ENCODE measurements at places on chromosomes 1 and 21. TPM values are rescaled to one million over a fixed set of nuclear protein-coding genes. Genes with fewer than 3 reads are reported as not detected.

Gene BTBD8
- total RNA-seq = 1.8 TPM

Gene TENT5C
- total RNA-seq = 0.75 TPM

GRCh38 chr1:234658138-234658537 is 48.2 kb upstream of the IRF2BP2 start:
- no peaks in the 10 kb centered on the region for H3K27me3 ChIP-seq
- H3K4me3 ChIP-seq = no peak overlapping the region
- H3K27ac ChIP-seq = no peak overlapping the region
- no peak for DNase-seq

Gene C1orf21
- 51.0 TPM for total RNA-seq

Gene ANGPTL7
- total RNA-seq = not detected

DNA sequence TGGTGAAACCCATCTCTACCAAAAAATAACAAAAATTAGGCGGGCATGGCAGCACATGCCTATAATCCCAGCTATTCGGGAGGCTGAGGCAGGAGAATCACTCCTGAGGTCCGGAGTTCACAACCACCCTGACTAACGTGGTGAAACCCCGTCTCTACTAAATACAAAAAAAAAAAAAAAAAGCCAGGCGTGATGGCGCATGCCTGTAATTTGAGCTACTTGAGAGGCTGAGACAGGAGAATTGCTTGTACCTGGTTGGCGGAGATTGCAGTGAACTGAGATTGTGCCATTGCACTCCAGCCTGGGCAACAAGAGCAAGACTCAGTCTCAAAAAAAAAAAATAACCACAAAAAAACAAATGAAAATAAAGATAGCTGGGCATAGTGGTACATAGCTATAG is 42.3 kb downstream of the CC2D1B start:
- no peaks in the 10 kb centered on the region for H3K27me3 ChIP-seq
- H3K4me1 ChIP-seq = no peaks in the 10 kb centered on the region
- DNase-seq = no peak

Gene NCAM2
- total RNA-seq = 0.54 TPM

Gene PRR9
- total RNA-seq = not detected

Gene CD1E
- total RNA-seq = not detected

- H3K4me1 ChIP-seq = peaks cover 11% of the 10 kb centered on the region
- peak overlapping the region; percentile 24 for H3K4me3 ChIP-seq
- H3K27ac ChIP-seq = no peak overlapping the region
These were observed 60.2 kb upstream of the ID3 start for GRCh38 chr1:23619299-23620188.

GRCh38 chr1:212582808-212583615 is 25.5 kb upstream of the ATF3 start:
- H3K27me3 ChIP-seq = no peaks in the 10 kb centered on the region
- no peak for DNase-seq
- no peak overlapping the region for H3K27ac ChIP-seq
- H3K4me1 ChIP-seq = no peaks in the 10 kb centered on the region
- H3K4me3 ChIP-seq = no peak overlapping the region

GRCh38 chr1:248811514-248812490 is 13.9 kb downstream of the SH3BP5L start:
- H3K36me3 ChIP-seq = peaks cover 10% of the 10 kb centered on the region
- H3K4me3 ChIP-seq = no peak overlapping the region
- no peak for DNase-seq
- H3K27ac ChIP-seq = no peak overlapping the region
- peaks cover 2% of the 10 kb centered on the region for H3K4me1 ChIP-seq
- H3K27me3 ChIP-seq = no peaks in the 10 kb centered on the region

Gene TCHH
- 0.07 TPM for total RNA-seq

DNA sequence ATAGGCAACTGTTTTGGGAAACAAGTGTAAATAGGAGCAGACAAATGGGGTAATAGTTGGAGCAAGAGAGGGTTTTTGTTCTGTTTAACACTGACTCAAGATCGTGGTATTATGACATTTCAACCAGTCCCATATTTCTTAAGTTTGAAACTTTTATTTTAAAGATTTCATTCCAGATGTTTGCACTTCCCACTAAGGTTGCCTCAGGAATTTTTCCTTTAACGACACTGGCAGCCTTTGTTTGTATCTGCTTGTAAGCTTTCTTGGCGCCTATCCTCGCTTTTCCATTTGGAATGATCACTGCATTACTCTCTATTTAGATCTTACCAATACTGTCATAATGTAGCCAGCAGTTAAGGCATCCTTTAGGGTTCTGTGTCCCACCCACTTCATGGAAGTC is 67.7 kb downstream of the ALG6 start:
- no peak for DNase-seq
- no peaks in the 10 kb centered on the region for H3K4me1 ChIP-seq
- H3K4me3 ChIP-seq = no peak overlapping the region
- no peaks in the 10 kb centered on the region for H3K27me3 ChIP-seq
- no peaks in the 10 kb centered on the region for H3K36me3 ChIP-seq
- H3K27ac ChIP-seq = no peak overlapping the region

DNA sequence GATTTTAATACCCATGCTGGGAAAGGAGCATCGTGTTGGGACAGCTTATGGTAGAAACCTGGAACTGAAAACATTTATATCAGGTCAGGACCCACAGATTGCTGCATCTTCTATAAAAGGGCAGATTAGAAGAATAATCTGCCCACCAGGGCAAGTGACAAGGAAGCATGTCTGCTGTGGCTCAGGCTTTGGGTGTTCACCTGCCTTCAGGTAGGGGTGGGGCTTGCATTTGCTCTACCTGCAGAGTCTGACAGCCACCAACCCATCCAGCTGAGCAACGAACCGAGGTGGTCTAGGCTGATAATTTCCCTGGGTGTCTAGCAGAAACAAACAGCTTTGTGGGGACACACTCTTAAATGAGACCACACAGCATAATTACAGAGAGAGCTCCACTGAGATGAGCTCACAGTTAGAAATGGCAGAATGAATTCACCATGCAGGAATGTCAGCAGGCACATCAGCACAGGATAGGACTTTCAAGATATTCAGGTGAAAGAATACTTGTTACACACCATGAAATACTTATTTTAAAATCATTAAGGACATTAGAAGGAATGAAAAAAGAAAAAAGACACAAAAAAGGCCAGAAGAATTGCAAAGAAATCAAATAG is 36.1 kb upstream of the B3GALT5 start:
- no peak overlapping the region for H3K27ac ChIP-seq
- H3K36me3 ChIP-seq = no peaks in the 10 kb centered on the region
- no peaks in the 10 kb centered on the region for H3K27me3 ChIP-seq
- H3K4me1 ChIP-seq = peaks cover 4% of the 10 kb centered on the region

Gene KLHDC9
- 6.5 TPM for total RNA-seq

DNA sequence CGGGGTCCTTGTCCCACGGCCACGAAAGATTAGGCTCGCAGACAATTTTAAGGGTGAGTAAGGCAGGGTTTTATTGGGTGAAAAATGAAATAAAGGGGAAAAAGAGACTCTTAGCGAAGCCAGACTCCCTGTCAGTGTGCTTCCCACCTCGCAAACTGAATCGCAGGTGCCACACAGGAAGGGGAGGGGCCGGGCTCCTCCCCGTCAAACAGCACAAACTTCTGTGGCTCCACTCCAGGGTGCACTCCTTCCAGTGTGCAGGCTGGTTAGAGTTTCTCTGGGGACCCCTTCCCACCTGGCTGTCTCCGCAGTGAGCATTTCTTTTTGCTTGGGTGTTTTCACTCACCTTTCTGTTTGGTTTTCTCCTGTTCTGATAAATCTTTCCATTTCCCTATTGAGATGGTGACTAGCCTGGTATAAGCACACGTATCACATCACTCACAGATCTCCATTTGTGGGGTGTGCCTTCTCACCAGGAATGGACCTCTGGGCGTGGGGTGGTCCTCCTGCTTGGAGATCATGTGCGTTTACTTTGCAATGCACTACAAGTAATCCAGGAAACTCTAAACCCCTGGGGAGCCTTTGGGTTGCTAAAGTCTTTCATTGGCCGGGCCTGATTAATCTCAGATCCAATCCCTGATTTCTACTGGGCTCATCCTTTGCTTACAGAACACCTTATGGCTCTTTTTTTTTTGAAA is 37.6 kb upstream of the GALNT2 start:
- H3K27ac ChIP-seq = no peak overlapping the region
- peaks cover 7% of the 10 kb centered on the region for H3K4me1 ChIP-seq
- no peak overlapping the region for H3K4me3 ChIP-seq
- H3K27me3 ChIP-seq = no peaks in the 10 kb centered on the region
- no peaks in the 10 kb centered on the region for H3K36me3 ChIP-seq
- no peak for DNase-seq

DNA sequence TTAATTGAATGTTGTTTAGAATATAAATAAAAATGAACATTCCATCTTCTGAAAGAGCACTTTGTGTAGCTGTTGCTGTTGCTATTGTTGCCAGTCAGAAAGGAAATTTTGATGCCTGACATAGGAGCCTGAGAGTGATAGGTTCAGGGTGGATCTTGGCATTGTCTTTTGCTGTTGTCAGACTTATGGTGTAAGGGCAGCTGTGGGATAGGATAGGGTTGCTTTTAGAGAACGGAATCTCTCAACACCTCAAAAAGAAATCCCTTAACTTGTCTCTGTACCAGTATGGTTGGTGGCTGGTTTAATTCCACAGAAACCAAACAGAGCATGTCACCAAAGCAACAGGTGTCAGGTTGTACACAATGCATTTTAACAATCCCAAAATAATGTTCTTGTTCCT is 62.7 kb downstream of the ESRRG start:
- H3K36me3 ChIP-seq = no peaks in the 10 kb centered on the region
- H3K4me1 ChIP-seq = no peaks in the 10 kb centered on the region
- no peak overlapping the region for H3K4me3 ChIP-seq
- H3K27me3 ChIP-seq = no peaks in the 10 kb centered on the region

- no peaks in the 10 kb centered on the region for H3K36me3 ChIP-seq
- no peak overlapping the region for H3K4me3 ChIP-seq
- no peaks in the 10 kb centered on the region for H3K27me3 ChIP-seq
These were observed 574.3 kb upstream of the USP24 start for GRCh38 chr1:55789466-55789865.

GRCh38 chr21:32307706-32308105 is 9.1 kb downstream of the MRAP start:
- H3K27ac ChIP-seq = no peak overlapping the region
- no peaks in the 10 kb centered on the region for H3K4me1 ChIP-seq
- H3K36me3 ChIP-seq = peaks cover 9% of the 10 kb centered on the region
- H3K4me3 ChIP-seq = no peak overlapping the region
- no peaks in the 10 kb centered on the region for H3K27me3 ChIP-seq

DNA sequence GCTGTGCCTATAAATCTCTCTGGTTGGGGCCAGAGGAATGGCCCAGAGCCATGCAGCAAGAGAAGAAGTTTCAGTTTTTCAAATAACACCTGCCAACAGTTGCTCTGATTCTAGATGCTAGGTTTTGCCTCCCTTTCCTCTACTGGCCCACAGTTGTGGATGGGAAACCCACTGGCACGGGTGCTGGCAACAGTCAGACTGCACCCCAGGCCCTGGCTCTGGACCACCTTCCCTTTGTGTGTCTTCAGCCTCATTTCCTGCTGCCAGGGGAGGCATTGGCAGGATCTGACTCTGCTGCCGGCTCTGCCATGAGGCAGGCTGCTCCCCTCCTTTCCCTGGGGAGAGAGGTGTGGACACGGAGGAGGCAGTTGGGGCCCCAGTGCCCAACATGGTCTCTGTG is 142.0 kb downstream of the IGSF21 start:
- no peaks in the 10 kb centered on the region for H3K4me1 ChIP-seq
- H3K4me3 ChIP-seq = no peak overlapping the region
- DNase-seq = no peak
- no peaks in the 10 kb centered on the region for H3K36me3 ChIP-seq
- H3K27ac ChIP-seq = no peak overlapping the region

DNA sequence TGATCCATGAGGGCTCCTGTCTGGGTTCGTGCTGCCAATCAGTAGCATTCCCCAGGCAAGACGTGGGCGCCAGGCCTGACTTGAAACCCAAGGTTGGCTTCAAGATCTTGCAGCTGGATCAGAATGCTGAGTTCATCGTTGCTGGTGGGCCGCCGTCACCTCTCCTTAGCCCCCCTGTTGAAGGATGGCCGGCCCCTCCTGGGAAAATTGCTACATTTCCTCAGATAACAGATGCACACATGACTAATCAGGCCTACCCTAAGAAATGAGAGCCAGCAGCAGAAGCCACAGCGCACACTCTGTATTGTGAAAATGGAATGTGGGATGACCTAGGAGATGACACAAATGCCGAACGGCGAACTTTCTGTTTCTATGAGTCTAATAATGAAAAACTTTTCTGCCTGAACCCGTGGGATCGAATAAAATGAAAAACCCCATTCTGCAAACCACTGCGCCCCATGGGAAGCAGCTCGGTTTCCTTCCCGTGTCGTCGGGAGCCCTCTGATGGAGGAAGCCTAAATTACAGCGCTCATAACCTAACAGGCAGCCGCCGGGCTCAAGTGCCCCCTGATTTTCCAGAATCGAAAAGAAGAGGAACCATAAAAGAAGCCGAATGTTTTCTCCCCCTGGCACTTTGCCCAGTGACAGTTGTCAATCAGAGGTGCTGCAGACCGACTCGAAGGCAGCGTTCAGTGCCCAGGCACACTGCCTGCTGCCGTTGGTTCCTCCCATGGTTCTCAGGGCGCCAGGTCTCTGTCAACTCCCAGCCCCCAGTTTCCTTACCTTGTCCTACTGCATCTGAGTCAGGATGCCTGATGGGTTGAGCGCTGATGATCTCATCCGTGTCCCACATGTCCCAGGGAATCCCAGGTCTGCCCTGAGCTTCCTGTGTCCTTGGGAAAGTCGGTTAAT is 38.2 kb upstream of the H6PD start:
- peak; percentile 82 for DNase-seq
- H3K36me3 ChIP-seq = no peaks in the 10 kb centered on the region
- H3K27me3 ChIP-seq = peaks cover 48% of the 10 kb centered on the region
- no peak overlapping the region for H3K27ac ChIP-seq
- H3K4me1 ChIP-seq = peaks cover 6% of the 10 kb centered on the region
- H3K4me3 ChIP-seq = no peak overlapping the region

Gene FAM177B
- total RNA-seq = not detected

DNA sequence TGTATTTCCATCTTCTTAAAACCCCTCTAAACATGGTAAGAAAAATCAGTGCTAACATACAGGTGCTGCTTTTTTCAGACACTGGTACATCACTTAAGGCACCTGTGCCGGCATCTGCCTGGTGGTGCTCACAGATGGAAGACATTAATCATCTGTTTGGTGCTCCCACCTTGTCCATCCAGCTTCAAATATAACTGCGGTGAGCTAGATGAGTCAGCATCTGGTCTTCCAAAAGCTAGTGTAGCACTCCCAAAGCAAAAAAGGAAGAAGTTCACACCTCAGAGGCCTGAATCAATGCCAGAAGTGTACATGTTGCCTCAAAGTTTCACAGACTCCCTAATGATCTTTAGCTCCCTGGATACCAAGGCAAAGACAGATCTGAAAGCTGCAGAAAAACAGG is 44.4 kb downstream of the TM2D1 start:
- H3K4me3 ChIP-seq = no peak overlapping the region
- no peak for DNase-seq
- H3K27ac ChIP-seq = no peak overlapping the region
- H3K4me1 ChIP-seq = no peaks in the 10 kb centered on the region
- H3K36me3 ChIP-seq = peaks cover 3% of the 10 kb centered on the region

- H3K36me3 ChIP-seq = no peaks in the 10 kb centered on the region
- no peak overlapping the region for H3K27ac ChIP-seq
These were observed 52.7 kb downstream of the AGPAT3 start for GRCh38 chr21:43917515-43918384.

Gene DNAJC16
- total RNA-seq = 20.6 TPM

- no peak overlapping the region for H3K27ac ChIP-seq
- H3K27me3 ChIP-seq = no peaks in the 10 kb centered on the region
- H3K4me3 ChIP-seq = no peak overlapping the region
- no peaks in the 10 kb centered on the region for H3K4me1 ChIP-seq
These were observed 1.6 kb downstream of the CD1B start for GRCh38 chr1:158329733-158330132.

- no peak overlapping the region for H3K27ac ChIP-seq
- H3K27me3 ChIP-seq = peaks cover 5% of the 10 kb centered on the region
- peaks cover 13% of the 10 kb centered on the region for H3K4me1 ChIP-seq
- no peak for DNase-seq
- H3K4me3 ChIP-seq = no peak overlapping the region
- no peaks in the 10 kb centered on the region for H3K36me3 ChIP-seq
These were observed 95.7 kb downstream of the PAX7 start for GRCh38 chr1:18726368-18726767.

Data from H1 (cell line).